ENCODE measurements at places on chromosomes 1 and 21.
A peak's percentile ranks its signal among the peaks of the same experiment; 100 is the strongest.

DNA sequence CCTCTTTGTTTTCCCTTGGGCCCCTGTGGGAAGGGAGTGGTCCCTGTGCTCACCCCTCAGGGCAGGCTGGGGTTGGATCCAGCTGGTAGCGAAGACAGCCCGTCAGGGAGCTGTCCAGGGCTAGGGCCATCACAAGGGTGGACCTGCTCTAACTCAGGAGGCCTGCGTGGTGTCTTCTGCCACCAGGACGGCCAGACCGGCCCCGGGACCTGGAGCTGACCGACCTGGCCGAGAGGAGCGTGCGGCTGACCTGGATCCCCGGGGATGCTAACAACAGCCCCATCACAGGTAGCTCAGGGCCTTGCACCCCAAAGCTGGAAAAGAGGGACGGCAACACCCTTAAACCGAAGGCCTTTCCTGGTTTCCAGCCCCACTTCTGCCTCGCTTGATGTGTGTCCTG is 64.2 kb upstream of the CNTN2 start:
- no peak for DNase-seq

DNA sequence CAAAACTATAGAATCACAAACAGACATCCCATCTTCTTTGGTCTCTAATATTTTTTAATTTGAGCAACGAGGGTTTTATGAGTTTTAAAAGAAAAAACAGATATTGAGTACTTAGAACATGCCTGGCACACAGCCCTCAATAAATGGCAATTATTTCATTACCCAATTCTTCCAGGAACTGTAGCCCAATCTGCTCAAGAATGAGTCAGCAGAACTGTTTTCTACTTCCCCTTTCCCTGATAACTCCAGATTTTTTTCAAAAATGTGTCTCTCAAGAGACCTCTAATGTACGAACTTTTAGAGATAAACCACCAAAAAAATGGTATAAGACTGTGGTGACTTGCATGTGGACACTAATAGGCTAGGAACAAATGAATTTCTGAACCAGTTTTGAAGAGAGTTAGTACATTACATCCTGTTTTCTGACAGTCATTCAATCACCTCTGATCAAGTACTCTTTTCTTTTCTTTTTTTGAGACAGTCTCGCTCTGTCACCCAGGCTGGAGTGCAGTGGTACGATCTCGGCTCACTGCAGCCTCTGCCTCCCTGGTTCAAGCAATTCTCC is 11.5 kb downstream of the ABL2 start:
- DNase-seq, result no peak

GRCh38 chr1:117127795-117128194 is 6.2 kb upstream of the TRIM45 start:
- no peak for DNase-seq

DNA sequence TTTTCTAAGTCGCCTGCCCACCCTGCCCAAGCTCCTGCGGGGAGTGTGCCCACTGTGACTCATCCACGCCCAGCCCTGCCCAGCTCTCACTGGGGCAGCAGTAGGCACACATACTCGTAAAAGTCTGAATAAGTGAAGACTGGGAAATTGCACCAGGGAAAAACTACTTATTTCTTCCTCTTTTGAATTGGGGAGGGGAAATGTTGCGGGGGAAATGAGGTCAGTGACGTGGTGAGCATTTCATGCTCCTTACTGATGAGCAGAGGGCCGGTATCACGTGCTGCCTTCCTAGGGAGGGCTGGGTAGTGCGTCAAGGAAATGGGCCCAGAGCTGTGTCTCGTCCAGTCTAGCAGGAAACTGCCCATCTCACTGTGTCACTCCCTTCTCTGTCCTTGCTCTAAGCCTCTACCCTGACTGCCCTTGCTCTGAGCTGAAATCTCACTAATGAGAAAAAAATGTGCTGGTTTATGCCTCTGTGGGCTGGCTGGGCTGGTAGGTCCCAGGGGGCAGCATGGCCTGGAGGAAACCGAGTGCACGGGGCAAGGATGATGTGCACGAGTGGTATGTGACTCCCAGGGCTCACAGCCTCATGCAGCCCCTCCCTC is 13.5 kb upstream of the TNFRSF1B start:
- DNase-seq, result peak; percentile 85

DNA sequence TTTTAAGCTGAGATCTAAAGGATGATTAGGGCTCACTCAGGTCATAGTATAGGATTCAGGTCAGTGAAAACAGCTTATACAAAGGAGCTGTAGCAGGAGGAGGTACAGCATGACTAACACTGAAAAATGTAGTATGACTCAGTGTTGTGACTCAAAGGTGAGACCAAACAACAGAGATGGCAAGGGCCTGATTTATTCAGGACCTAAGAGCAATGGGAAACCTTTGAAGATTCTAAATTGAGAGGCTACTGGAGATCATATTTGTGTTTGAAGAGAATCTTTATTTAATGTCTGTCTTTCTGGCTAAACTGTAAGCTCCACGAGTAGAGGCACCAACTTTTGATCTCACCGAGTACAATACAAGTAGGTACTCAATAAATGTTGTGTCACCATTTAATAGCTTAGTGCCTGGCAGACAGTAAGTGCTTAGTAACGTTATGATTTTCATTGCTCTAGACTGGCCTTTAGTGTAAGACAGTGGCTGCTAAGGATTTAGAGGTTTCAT is 43.5 kb downstream of the PRKAA2 start:
- no peak for DNase-seq

- peak; percentile 68 for DNase-seq
Measured at GRCh38 chr1:11749203-11749689, 12.7 kb upstream of the C1orf167 start.

DNA sequence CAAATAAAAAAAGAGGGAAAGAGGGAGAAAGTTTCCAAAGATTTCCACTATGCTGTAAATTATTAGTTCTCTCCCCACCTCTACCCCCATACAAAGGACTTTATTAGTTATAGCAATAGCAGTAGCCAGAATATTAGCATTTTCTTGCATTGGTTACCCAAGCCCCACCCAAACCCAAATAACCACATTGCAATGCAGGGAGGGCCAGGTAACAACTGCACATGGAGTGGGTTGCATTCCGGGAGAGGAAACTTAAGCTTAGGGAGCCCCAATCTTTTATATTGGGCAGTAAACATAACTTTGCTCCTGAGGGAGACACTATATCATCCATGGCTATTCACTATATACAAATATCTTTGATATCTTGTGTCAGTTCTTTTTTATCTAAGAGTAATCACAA is 6.0 kb downstream of the ADIPOR1 start:
- DNase-seq, result no peak

GRCh38 chr1:221344693-221345092 is 397.2 kb downstream of the DUSP10 start:
- DNase-seq, result no peak

DNA sequence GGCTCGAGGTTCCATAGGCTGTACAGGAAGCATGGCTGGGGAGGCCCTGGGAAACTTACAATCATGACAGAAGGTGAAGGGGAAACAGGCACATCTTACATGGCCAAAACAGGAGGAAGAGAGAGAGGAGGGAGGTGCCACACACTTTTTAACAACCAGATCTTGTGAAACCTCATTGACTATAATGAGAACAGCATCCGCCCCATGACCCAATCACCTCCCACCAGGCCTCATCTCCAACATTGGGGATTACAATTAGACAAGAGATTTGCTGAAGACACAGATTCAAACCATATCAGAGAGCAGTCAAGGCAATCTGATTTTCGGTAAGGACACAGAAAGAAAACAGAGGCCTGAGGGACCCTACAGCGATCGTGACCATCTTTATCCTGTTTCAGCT is 41.7 kb downstream of the TNFRSF9 start:
- DNase-seq, result no peak

DNA sequence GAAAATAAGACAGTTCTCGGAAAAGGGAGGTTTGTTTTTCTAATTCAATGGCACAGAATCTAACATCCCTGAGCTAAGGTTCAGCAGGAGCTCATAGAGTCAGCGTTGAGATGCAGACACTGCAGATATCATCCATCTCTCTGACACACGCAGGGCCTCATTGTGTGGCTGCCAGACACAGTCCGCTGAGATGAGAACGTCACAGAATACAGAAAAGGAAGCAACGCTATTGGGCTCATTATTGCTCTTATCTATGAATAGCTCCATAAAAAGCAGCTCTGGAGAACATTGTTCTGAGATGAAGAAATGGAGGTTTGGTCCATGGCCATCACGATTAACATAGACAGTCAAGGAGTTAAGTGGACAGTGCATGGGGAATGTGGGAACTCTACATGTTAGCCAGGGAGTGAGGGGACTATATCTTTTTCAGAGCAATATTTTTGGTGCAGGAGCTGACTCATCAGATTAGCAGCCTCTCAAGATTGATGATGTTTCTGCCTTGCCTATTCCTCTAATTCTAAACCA is 771.6 kb upstream of the CXADR start:
- no peak for DNase-seq

DNA sequence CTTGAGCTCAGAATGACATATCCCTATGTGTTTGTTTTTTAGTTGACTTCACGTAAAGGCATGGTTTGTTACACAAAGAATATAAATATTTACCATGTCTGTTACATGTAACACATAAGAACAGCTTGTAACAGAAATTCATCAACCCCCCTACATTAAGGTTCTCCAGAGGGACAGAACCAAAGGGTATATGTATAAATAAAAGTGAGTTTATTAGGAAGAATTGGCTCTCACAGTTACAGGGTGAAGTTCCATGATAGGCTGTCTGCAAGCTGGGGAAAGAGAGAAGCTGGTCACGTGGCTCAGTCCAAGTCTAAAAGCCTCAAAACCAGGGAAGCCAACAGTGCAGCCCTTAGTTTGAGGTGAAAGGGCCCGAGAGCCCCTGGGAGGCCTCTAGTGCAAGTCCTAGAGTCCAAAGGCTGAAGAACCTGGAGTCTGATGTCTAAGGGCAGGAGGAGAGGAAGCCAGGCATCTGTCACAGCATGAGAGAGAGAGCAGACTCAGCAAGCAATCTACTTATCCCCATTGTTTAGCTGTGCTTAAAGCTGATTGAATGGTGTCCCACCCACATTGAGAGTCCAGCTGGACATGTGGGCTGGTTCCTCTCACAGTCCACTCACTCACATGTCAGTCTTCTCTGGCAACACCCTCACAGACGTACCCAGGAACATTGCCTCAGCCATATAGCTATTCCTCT is 15.8 kb downstream of the THRAP3 start:
- no peak for DNase-seq

GRCh38 chr1:115782571-115783281 is 14.2 kb upstream of the CASQ2 start:
- DNase-seq, result no peak

DNA sequence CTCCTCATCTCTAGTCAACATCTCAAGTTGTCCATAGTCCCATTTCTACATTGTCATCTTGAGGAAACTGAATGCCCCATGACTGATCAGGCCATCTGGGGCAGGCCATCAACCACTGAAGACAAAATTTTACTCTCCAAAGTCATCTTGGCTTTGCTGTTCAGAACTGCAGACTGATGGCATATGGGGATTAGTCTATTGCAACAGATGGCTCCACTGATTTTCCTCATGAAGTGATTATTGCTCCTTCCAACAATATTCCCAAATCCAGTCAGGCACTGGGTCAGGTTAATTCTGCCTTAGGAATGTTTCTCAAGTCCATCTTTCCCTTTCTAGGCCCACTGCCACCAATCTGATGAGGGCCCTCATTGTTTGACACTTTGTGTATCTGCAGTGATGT is 101.7 kb downstream of the ESRRG start:
- DNase-seq, result no peak

- DNase-seq, result no peak
Measured at GRCh38 chr1:206556047-206556749, 48.9 kb downstream of the RASSF5 start.

DNA sequence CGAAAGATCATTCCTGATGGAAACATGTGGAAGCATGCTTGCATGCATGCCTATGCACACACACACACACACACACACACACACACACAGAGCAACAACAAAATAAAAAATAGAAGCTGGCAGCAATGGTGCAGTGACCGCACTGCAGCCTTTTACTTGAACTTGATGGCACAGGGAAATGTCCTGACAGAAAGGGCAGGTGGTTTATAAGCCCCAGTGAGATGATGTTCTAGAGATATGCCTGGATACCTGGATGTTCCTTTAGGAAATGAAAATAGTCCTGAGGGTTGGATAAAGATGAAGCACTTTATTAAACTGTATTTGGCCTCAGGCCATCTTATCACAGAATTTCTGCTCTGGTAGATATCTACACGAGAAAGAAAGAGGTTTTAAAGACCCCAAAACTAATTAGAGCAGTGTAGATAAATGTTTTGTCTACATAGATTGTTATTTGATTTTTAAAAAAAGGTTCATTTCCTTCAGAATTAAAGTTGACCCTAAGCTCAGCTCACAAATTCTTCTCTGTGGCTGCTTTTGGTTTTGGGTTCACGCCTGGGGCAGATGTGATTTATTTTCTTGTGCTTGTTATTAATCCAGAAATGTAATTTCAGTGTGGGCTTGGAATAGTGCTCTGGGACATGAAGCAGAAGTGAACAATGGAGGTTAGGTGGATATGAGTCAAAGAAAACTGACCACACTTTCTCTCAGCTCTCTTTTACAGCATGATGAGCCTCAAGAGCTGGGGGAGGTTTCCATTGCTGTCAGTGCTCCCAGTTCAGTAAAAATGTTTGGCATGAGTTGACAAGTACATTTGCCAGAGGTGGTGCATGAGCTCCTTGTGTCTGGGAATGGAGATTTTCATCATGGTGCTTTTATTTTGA is 22.9 kb downstream of the ADAM30 start:
- DNase-seq, result no peak

DNA sequence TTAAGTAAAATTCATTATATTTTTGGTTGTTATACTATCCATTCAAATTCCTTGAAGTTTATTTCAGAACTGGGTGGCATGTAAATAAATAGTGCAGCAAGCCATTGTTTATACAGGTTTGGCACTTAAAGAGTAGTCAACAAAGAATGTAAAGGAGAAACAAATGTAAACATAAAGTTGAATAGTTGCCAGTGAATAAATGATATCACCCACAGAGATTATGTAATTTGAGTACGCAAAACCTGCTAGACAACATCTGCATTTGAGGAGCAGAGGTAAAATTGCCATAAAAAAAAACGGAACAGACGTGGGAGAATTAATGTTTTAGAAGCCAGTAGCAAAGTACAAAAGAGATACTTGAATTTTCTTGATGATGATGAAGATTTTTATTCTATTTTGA is 111.6 kb downstream of the ADGRL2 start:
- DNase-seq, result no peak

GRCh38 chr1:101194746-101195145 is 42.1 kb upstream of the S1PR1 start:
- no peak for DNase-seq

DNA sequence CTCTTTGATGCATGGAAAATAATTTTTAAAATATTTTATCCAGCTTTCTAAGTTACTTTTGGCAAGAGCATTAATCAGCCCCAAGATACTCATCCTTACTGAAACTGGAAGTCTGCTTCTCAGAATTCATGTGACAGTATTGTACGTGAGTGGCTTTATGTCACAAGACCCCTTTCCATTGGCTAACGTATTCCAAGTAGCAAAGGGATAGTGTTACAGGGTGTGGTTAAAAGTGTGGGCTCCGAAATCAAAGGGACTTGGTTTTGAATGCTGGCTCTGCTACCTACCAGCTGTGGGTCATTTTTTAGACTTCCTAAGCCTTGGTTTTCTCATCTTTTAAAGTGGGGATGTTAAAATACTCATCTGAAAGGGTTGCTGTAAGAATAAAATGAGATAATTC is 91.7 kb downstream of the RHOU start:
- no peak for DNase-seq
